ENCODE measurements at places on chromosomes 4 and X. TPM values are rescaled to one million over a fixed set of nuclear protein-coding genes. Genes with fewer than 3 reads are reported as not detected.

Gene MAGEA1
- total RNA-seq = 0.14 TPM

Gene HSFX1
- 0.37 TPM for total RNA-seq

Gene VSIG1
- under 0.01 TPM for total RNA-seq

Gene ADH1B
- 81.4 TPM for total RNA-seq

Gene SCFD2
- 27.4 TPM for total RNA-seq

Gene FAM50A
- total RNA-seq = 101 TPM

All from smooth muscle cell of bladder (primary cell).